Stimulated activated CD8-positive, alpha-beta memory T cell treated with anti-CD3 and anti-CD28 coated beads, Interleukin-7, amount 100 ng/mL, for 1 hour (primary cell): ENCODE measurements at places on chromosomes 4 and X.

DNA sequence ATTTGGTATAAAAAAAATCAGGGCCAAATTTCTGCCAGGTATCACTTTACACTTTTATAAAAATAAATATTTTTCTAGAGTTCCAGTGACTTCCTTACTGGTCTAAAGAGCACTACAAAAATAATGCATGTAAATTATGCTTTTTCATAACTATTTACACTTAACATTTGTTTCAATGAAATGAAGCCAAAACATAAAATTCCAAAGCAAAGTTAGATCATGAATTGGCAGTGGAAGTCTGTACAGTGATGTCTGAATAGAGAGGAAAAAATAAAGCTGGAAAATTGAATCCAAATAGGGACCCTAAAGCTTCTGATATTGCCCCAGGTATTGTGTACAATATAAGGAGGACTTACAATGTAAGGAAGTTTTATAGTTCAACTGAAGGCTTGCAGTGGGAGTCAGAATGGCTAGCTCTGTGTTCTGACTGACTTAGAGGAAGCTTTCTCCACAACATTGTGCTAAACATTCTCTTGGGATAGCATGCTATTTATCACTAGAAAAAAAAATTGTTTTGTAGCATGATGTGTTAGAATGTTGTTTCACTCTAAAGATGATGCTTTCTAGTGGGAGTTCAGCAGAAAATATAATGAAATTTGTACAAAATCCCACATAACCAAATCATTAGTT is 288.2 kb upstream of the UGT8 start:
- no peak for DNase-seq

- DNase-seq, result no peak
These were observed 119.4 kb upstream of the PACRGL start for GRCh38 chr4:20580907-20581306.

- no peak for DNase-seq
These were observed 12.5 kb upstream of the HSFX4 start for GRCh38 chrX:149916745-149917392.

DNA sequence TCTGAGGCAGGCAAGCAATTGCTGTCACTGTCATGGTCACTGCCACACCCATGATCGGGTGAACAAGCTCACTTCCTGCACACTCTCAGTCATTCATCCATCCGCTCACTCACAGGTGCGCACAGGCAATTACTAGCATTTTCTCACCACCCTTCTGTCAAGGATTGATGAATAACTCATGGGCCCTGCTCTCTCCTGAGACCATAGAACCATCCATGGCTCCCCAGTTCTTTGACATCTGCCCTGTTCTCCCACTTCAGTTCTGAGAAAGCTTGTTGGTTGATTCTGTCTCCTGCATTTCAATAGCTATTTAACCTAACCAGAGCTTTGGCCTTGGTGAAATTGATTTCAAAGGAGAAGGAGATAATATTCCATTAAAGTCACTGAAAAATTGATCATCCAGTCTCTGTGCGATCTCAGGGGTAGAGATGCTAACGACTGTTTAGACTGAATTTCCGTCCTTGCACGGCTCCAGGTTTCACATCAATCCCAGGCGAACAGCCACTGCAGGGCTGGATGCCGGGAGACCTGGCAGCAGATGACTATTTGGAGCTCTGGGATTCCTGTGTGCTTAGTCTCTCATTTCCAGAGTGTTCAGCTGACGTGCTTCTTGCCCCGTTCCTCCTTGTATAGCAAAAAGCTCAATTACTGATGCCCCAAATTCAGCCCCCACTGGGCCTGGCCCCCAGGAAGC is 36.9 kb upstream of the ADRA2C start:
- no peak for DNase-seq

DNA sequence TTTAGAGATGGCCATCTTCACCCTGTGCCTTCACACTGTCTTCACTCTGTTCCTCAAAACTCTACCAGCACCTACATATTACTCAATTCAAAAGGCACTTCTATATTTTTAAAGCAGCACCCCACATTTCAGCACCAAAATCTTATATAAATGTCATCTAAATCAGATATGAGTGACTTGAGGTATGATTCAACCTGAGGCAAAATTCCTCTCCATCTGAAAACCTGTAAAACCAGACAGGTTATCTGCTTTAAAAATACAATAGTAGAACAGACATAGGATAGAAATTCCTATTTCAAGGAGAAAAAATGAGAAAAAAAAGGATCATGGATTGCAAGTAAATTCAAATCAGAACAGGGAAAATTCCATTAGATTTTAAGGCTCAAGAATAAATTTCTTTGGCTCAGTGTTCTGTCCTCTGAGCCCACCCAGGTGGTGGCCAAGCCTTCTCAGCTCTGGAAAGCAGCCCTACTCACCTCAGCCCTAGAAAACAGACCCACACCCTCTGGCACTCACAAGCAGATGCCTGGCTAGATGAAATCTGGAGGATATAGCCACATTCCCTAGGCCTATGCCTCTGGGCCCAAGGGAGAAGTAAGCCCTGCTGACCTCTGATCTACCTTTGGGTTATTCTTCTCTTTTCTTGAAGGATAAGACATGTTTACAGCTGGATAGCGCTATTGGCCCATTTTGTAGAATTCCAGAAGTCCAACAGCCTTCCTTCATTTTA is 240.4 kb upstream of the ZCCHC13 start:
- DNase-seq, result no peak

DNA sequence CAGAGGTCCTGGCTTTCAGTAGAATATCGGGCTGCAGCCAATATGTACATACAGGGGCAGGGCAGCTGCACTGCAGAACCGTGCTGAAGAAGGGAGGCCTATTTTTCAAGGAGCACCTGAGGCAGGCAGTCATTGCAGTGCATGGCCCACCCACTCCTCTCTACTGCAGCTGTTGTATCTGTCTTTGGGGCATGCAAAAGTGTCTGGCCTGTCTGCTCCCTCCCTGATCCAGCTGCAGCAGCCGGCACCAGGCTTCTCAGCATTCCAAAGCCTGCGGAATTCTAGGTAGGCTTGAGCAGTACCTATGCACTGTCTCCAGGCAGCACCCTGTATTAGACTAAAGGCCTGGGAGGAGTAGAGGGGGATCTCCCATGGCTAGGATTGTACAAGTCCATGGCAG is 415.2 kb upstream of the MAGEB16 start:
- DNase-seq, result no peak

DNA sequence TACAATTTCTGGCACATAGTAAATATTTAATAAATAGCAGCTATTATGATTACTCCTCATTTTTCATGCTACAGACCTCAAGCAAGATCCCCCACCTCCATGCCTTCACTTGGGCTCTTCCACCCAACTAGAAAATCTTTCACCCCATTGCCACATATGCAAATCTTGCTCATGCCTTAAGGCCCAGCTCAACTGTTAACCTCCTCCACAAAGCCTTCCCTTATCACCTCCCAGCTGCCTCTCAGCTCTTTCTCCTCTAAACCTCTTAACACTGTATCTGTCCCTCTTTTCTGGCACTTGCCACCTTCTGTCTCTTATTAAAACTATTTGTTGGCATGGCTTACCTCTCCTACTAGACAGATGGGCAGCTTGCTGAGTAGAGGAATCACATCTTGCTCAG is 51.5 kb downstream of the PJA1 start:
- no peak for DNase-seq

GRCh38 chr4:2907226-2907625 is 56.0 kb downstream of the NOP14 start:
- no peak for DNase-seq

DNA sequence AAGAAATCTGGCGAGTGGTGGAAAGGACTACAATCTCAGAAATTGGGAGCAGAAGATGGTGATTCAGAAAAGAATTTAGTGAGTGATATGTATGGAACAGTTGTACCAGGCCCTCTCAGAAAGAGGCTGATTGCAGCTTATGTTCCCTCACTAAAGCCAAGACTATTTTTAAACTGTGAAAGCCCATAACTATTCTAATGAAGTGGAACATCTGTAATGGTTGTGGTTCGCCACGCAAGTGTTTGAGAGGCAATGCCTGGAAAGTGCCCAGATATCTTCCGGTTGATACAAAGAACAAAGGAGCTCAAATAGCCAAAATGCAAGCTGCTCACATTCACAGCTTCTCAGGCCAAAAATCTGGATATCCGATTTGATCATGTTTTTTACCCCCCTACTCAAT is 1250.7 kb downstream of the RAPGEF2 start:
- DNase-seq, result no peak

DNA sequence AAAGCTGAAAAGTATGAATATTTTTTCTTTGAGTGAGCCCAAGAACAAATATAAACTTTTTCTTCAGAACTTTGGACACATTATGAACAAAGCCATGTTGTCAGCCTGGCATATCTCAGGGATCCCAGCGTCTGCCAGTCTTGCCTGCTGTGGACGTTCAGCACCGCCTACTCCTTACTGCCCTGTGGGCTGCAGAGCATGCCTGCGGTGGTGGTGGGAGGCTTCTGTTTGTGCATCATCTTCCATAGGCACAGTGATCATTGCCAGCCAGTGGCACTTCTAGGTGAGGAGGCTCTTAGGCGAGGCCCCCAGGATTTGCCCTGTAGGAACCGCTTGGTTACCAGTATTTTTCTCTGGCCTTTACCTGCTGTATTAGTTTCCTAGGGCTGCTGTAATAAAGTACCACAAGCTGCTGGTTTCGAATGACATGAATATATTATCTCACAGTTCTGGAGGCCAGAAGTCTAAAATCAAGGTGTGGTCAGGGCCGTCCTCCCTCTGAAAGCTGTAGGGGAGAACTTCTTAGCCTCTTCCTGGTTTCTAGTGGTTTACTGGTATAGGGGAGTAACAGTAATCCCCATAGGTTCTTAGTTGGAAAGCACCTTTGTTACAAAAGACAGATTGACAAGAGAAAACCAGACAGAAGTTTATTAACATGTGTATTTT is 15.4 kb downstream of the ANXA3 start:
- DNase-seq, result no peak

- DNase-seq, result no peak
These were observed 787.5 kb downstream of the FSTL5 start for GRCh38 chr4:161376275-161376674.

- no peak for DNase-seq
These were observed 80.4 kb upstream of the GPC4 start for GRCh38 chrX:133495464-133496391.

- DNase-seq, result no peak
These were observed 201.0 kb upstream of the ARSJ start for GRCh38 chr4:114180481-114180880.

GRCh38 chr4:91099666-91100065 is 972.5 kb downstream of the CCSER1 start:
- DNase-seq, result no peak

- DNase-seq, result no peak
These were observed 1072.4 kb upstream of the LCORL start for GRCh38 chr4:19093951-19094350.

DNA sequence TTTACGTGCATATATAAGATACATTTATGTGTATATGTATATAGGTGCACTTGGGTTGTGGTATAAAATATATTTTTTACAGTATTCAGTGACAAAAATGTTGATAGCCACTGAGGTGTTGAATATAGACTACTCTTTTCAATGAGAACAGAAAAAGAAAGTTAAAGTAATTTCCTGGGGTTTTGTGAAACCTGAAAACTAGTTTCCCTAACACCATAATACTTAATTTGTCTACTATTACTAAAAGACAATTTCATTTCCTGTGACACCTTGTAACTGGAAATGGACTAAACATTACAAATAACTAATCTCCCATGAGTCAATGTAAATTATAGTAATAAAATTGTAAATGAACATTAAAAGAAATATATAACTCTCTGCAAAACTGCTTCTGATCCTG is 32.0 kb upstream of the MAP9 start:
- DNase-seq, result no peak
